ENCODE measurements at places on chromosomes 13 and 19. TPM values are rescaled to one million over a fixed set of nuclear protein-coding genes. Genes with fewer than 3 reads are reported as not detected.

SHD gene
- not detected for total RNA-seq

AMH gene
- total RNA-seq = 1.8 TPM

ZNF549 gene
- total RNA-seq = 1.1 TPM

DNA sequence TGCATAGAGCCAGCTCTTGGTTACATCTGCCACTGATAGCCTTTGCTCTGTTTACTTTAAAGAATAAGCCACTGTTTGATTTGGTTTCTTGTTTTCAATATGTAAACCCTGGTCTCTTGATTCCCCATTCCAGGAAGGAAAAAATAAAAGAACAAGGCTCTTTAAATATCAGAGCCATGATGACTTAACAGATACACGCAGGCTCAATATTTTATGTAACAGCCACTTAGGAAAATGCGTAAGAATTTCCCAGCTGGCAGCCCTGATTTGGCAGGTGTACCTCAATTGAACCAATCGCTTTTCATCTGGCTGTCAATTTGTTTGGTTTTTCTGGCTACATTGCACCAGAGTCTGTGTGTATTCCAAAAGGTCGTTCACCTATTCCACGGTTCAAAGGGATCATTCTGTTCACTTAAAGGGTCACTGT lies 65.6 kb downstream of the IRS2 start:
- no peak for DNase-seq

DNA sequence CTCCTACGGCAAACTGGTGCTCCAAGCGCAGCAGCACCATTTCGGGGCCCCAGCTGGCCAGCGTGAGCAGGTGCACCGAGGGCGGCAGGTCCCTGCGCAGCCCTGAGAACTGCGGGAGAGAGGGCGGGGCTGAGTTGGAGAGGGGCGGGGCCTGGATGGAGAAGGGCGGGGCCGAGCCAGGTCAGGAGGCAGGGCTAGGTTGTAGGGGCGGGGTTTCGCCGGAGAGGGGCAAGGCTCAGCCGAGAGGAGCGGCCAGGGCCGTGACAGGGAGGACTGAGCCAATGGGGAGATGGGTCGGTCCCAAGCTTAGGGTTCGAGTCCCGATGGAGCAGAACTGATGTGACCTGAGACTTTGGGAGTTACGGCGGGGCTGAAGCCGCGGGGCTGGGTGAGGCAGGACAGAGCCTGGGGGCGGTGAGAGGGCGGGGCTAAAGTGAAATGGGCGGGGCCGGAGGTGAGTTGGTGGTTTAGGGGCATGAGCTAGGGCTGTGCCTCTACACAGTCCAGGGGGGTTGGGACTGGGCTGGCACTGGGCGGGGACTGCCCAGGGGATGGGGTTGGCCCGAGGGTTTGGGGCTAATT lies 19.0 kb downstream of the MAN2B1 start:
- no peak for DNase-seq

Data from fibroblast of the aortic adventitia (primary cell).